ENCODE measurements at places on chromosomes 6 and 20.

- DNase-seq = no peak
Observed at GRCh38 chr6:42914546-42914945, 1.3 kb upstream of the PTCRA start.

- DNase-seq = no peak
Observed at GRCh38 chr6:16759181-16759645, 2.0 kb downstream of the ATXN1 start.

GRCh38 chr6:12293235-12293930 lies 3.2 kb downstream of the EDN1 start:
- no peak for DNase-seq

DNA sequence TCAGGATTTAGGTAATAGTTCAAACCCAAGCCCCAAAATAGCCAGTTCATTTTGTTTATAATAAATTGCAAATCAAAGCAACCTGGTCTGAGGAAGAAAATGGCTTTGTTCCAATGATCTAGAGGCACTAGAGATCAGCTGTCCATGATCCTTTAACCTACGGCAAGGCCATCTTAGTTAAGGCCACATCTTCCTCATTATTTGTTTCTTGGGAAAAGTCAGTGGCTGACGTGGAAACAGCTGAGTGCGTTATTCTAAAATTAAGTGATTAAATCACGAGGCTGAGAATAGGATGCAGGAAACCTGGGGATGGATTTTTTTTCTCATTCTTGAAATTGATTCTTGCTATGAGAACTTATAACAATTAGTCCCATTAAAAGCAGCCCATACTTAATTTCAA lies 10.1 kb upstream of the TENT5A start:
- no peak for DNase-seq

GRCh38 chr6:112253841-112254816 lies at the start of gene LAMA4:
TSS of gene LAMA4 (minus strand) at chr6:112254567. CDS start at chr6:112254150, 417 bp downstream.
- no peak for DNase-seq

All from activated T-helper 1 cell treated with anti-CD3 and anti-CD28 coated beads, Interleukin-2, amount 50 U/mL, for 16 hours (primary cell).